ENCODE measurements at places on chromosomes 7 and 10.

GRCh38 chr10:73117976-73118743 lies 7.9 kb downstream of the NUDT13 start:
- no peak for DNase-seq

DNA sequence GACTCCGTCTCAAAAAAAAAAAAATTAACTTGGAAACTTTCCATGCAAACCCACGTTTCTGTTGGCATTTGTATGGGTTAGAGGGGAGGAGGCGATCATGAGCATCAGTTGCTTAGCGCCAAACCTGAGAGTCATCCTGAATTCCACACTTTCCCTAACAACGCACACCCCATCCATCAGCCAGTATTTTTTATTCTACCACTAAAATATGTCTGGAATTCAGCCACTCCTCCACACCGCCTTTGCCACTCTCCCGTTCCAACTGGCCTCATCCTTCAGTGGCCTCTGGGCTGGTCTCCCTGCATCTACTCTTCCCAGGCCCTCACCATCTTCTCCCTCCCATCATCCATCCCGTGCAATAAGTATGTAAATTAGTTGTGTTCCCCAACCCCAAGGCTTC lies 4.7 kb upstream of the LMBR1 start:
- DNase-seq = no peak

DNA sequence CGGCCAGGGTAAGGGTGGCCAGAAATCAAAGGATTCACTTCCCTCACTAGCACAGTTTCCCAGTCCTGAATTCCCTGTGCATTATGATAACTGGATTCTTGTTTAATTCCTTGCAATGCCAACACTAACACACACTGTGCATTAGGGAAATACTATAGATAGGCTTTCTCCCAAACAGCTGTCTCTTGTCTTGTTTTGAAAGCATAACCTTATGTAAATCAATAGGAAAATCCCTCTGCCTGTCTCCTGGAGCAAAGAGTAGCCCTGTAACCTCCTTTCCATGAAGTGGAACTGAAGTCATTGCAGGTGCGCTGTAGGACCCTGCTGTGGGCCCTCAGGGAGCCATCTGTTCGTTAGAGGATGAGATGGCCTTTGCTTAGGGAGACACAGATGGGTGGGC lies 82.8 kb upstream of the FAM171A1 start:
- DNase-seq = no peak

GRCh38 chr7:32275216-32276009 lies 205.2 kb upstream of the PDE1C start:
- no peak for DNase-seq

DNA sequence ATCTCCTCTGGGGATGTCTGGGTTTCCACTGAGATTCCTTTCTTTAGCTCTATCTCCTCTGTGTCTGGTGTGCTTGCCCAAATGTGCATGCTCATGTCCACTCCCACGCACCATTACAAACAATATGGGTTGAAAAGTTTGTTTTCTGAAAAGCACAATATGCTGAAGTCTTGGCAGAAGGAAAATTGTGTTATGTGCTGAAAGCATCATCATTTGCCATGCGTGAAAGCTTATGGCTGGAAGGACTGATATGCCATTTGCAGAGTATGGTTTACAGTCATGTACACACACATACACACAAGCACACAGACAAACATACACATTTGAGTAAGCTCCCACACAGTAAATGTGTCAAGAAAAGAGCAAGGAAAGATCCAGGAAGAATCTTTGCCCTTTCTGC lies 231.6 kb downstream of the SORCS3 start:
- no peak for DNase-seq

GRCh38 chr10:85558533-85558932 lies 808.1 kb downstream of the GRID1 start:
- no peak for DNase-seq

GRCh38 chr7:42883950-42884349 lies 27.9 kb downstream of the C7orf25 start:
- no peak for DNase-seq

GRCh38 chr10:79397575-79398303 lies 47.7 kb downstream of the ZCCHC24 start:
- no peak for DNase-seq

GRCh38 chr7:95808396-95808795 lies 36.0 kb downstream of the DYNC1I1 start:
- no peak for DNase-seq

DNA sequence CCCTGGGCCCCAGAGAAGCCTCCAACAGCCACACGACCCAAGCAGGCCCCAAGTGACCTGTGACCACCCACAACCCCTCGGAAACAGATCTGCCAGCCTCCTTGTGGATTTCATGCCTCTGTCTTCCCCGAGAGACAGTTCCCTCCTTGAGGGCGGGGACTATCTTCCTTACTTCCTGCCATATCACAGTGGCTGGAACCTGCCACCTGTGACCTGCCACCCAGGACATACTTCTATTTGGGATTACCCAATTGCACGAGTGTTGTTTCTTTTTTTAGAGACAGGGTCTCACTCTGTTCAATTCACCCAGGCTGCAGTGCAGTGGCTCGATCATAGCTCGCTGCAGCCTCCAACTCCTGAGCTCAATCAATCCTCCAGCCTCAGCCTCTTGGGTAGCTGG lies 25.9 kb downstream of the TNRC18 start:
- no peak for DNase-seq

GRCh38 chr10:18313140-18313530 lies 172.9 kb downstream of the CACNB2 start:
- no peak for DNase-seq

- no peak for DNase-seq
Measured at GRCh38 chr7:90383422-90383821, 19.8 kb upstream of the CLDN12 start.

GRCh38 chr10:101301111-101301731 lies 52.7 kb upstream of the BTRC start:
- no peak for DNase-seq

GRCh38 chr10:7626283-7626682 lies 40.5 kb downstream of the ITIH5 start:
- DNase-seq = no peak

DNA sequence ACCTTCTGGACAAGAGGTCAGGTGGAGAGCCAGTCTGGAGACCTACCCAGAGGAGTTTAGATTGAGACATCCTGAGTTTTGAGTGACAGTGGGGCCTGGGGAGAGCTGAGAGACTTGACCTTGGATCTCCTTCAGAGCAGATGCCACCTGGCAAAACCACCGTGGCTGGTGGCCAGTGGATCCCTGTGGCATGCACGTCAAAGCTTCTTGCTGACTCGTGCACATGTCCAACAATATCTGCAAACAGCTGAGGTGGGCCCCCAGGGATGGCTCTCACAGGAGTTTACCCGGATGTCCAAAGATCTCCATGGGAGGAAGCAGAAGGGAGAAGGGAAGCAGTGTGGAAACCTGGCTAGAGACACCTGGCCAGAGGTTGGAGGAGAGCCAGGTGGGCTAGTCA lies 230.5 kb downstream of the FANK1 start:
- DNase-seq = no peak

DNA sequence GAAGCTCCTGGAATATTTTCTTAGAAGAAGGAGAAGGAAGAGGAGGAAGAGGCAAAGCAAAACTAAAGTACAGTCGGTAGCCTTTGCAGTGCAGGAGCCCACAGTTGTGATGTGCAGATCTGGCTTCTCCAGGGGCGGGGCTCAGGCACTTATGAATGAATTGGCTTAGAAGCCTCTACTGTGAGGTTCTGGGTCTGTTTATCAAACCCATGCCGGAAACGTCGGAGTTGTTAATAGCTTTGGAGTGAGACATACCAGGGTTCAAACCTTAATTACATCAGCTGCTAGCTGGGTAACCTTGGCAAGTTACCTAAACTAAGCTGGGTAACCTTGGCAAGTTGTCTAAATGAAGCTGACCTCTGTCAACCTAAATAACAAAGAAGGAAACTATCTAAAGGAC lies 89.3 kb upstream of the PITRM1 start:
- no peak for DNase-seq

DNA sequence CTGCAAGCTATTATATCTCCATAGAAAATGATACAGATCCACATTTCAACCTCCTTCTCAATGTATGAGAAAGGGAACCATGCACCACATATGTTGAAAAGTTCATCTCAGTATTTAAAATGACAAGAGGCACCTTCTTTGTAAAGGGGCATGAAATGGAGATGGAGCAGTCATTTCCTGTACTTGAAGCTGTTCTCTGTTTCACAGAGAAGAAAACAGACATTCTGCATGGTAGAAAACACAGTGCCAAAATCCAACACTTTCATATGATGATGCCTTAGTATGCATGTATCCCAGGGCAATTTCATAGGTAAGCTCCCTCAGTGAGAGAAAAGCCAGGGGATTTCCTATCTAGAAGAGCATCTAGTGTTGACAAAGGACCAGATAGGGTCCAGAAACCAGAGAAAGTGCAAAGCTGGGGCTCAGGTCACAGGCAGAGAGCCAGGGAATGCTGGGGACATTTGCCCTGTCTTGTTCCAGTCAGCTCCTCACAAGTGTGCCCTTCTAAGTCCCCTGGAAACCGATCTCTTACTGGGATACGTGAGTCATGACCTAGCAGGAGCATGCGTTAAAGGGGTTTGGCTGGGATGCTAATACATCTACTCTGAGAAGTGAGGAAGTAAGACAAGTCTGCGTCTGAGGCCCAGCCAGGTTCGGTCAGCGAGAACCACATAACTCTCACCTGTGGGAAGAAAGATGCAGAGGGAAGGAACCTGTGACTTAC lies 118.7 kb downstream of the ICA1 start:
- no peak for DNase-seq

- no peak for DNase-seq
Measured at GRCh38 chr7:157089100-157089610, 49.6 kb upstream of the UBE3C start.

GRCh38 chr7:4143511-4144171 lies 538.5 kb upstream of the FOXK1 start:
- no peak for DNase-seq

DNA sequence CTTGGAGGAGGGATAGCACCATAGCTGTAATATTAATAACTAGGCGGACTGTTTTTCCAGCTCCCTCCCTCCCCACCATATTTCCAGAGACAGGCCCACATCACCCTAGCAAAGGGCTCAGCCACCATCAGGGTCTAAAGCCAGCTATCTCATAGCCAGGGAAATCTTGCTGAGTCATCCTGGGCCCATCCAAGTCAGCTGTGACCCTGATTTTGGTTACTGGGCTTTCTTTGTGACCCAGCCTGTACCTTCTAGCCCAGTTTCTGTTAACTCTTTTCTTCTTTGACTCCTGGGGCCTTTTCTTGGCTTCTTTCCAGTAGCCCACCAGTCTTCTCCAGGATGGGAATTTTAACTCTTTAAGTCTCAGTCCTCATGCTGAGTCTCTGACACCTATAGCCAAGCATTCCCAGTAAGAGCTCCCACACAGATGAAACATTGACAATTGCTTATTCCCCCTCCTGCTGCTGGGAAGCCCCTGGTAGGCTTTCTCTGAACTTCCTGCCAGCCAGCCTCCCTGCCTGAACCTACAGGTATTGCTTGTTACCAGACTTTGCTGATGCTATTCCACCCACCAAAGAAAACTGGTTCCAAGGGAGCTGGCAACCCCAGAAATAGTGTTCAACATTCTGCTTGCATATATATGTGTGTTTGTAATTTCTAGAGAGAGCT lies 34.8 kb upstream of the ADO start:
- DNase-seq = no peak

DNA sequence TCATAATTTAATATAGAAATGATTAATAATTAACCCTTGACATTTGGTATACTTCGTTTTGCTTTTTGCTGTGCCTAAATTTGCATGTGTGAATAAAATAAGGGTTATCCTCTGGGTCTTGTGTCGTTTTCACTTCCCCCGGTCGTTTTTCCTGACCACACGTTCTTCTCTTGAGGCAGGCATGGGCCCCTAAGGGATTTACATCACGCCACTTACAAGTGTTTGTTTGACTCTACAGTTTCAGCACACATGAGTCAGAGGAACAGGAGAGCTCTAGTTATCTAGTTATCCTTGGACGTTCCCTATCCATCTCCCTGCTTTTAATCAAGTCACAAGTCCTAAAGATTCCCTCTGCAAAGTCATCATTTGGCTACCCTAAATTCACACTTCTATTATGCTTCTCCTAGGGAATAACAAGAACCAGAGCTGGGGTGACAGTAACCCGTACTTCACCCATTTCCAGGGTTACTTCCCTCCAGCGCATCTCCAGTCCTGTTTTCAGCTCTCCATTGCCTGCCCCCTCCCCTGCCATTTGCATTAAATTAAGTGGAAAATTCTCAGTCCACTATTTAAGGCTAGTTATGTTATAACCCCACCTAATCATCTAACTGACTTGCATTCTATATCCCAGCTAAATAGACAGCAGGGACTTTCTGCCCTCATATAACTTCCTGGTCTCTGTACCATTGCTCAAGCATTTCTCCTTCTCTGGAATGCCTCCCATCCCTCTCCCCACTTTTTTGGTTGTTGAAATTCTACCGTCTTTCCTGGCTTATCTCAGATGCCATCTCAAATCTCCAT lies 206.9 kb downstream of the PTEN start:
- no peak for DNase-seq

- no peak for DNase-seq
Measured at GRCh38 chr10:116753759-116754158, 11.4 kb upstream of the HSPA12A start.

DNA sequence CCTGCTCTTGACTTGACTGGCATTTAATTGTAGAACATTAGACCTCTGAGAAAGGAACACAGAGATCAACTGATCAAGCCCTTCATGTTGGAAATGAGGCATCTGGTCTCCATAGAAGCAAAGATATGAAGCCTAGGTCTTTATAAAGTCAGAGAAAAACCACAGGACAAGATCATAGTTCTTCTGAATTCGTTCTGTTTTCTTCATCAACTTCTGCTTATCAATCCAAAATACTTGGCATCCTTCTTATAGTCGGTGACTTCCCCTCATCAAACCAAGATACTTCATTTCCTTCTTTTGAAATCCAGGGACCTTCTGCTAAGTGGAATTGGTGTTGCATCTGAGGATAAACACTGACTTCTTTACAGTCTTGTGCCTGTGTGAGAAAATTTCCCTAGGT lies 77.1 kb upstream of the PRKCQ start:
- DNase-seq = no peak

GRCh38 chr7:31052841-31053601 lies 913 bp downstream of the ADCYAP1R1 start:
- no peak for DNase-seq

- DNase-seq = no peak
Measured at GRCh38 chr10:112650588-112651030, 203.6 kb downstream of the VTI1A start.

DNA sequence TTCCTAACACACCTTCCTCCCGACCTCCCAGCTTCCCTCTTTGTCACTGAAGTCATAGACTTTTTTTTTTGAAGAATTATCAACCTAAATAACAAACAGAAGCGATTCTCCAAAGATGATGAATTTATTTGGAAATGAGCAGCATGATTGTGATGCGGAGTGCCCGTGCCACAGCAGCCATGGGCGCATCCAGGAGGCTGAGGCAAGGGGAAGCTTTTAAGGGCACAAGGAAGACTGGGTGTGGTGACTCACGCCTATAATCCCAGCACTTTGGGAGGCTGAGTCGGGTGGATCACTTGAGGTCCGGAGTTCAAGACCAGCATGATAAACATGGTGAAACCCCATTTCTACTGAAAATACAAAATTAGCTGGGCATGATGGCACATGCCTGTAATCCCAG lies 16.2 kb upstream of the GIMAP8 start:
- no peak for DNase-seq
